Activated CD4-positive, alpha-beta memory T cell treated with anti-CD3 and anti-CD28 coated beads, Interleukin-2, amount 10 ng/mL, durations not matched to agents 7 days and 5 days (primary cell): ENCODE measurements at places on chromosomes 2 and 18. TPM values are rescaled to one million over a fixed set of nuclear protein-coding genes. Genes with fewer than 3 reads are reported as not detected.

GRCh38 chr2:216362730-216363129 is 9.6 kb downstream of the MARCHF4 start:
- DNase-seq, result no peak

DNA sequence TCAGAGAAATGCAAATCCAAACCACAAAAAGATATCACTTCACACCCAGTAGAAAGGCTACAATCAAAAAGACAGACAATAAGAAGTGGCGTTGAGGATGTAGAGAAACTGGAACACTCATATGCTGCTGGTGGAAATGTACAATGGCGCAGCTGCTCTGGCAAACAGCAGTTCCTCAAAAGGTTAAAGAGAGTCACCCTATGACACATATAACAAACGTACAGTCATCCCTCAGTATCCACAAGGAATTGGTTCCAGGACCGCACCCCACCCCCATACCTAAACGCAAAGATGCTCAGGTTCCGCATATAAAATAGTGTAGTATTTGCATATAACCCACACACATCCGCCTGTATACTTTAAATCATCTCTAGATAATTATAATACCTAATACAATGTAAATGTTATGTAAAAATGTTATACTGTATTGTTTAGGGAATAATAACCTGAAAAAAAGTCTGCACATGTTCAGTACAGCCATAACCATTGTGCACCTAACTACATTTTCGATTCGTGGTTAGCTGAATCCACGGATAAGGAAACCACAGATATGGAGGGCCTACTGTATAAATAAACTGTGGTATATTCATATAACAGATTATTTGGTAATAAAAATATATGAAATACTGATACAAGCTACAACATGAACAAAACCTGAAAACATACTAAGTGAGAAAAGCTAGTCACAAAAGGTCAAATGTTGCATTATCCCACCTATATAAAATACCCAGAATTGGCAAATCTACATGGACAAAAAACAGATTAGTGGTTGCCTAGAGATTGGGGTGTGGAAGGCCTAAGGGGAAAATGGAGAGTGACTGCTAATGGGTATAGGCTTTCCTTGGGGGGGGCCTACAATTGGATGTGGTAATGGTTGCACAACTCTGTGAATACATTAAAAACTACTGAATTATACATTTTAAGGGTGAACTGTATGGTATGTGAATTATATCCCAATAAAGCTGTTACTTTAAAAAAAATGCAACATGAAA is 37.5 kb downstream of the UXS1 start:
- no peak for DNase-seq

DNA sequence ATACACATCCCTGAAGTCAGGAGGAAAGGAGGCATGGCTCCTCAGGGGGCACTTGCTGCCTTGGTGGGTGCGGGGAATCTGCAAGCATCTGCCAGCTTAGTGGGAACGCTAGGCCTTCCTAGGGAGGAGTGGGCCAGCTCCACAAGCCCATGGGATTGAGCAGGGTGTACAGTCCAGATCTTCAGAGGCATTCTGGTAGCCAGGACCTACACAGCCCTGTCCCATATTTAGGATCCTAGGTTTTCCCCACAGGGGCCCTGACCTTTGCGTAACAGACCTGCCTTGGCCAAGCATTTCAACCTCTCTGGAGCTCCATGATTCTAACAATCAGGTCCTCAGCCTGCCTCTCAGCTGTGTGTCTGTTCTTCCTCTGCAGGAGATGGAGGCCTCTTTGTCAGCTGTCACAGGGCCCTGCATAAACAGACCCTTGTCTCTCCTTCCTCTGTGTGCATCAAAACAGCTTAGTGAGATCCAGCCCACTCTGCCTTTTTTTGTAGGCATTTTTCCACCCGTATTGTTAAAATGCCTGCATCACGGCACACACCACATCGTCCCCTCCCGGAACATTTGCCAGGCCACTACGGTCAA is 140.2 kb upstream of the NDUFV2 start:
- no peak for DNase-seq

The TRIM43B gene
- total RNA-seq, result not detected
